ENCODE measurements at places on chromosomes 7 and 10.

DNA sequence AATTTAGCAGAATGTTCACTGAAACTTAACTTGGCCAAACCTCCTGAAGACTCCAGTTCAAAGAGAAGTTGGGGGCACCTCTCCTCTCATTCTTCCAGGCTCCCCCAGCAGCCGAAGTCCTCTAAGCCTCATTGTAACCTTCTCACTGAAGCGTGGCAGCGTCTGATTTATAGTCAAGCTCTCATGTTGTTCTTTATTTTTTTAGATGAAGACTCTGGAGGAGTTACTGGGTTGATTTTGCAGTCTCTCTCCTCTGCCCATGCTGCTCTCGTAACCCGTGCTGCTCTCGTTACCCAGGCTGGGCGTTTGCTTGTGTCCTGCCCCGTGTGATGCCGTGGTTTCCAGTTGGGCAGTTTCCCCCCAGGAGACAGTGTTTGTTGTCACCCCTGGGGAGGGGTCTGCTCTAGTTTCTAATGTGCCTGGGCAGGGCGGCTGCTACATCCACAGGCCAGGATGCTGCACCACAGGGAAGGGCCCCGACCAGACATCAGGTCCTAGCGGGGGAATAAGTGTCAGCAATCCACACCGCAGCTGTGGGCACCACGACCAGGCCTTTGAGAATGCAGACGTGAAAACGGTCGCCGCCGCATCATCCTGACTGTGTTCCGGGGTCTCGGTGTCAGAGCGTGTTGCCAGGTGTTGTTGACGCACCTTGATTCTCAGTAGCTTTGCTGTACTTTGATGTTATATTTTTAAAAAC lies 65.2 kb downstream of the WDR37 start:
- no peak for DNase-seq

GRCh38 chr7:96671854-96672253 lies 37.8 kb downstream of the SEM1 start:
- DNase-seq, result no peak

GRCh38 chr10:15864419-15864818 lies 4.1 kb upstream of the MINDY3 start:
- DNase-seq, result no peak

DNA sequence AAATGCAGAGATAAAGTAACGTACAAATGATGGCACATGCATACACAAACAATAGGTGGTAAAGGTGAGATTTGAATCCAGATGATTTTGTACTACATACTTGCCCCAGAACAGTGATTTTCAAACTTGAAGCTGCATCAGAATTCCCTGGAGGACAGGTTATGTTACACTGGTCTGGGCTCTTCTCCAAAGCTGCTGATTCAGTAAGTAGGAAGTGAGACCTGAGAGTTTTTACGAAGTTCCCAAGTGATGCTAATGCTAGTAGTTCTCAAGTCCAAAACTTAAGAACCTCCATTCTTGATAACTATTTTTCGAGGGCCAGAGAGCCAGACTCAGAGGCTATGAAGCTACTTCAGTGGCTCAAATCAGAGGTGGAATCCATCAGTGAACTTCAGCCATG lies 159.0 kb upstream of the POM121L12 start:
- no peak for DNase-seq
